Hepatic stellate cell (primary cell): ENCODE measurements at places on chromosomes 16 and 17.

- DNase-seq: no peak
Observed at GRCh38 chr16:50735629-50736122, 6.2 kb upstream of the CYLD start.

- peak; percentile 59 for DNase-seq
Observed at GRCh38 chr16:58511933-58512815, 3.1 kb upstream of the SETD6 start.

- DNase-seq: no peak
Observed at GRCh38 chr16:30076276-30076791, 540 bp downstream of the PPP4C start.

GRCh38 chr16:88430185-88430523, 22.9 kb upstream of the ZFPM1 start:
- DNase-seq: no peak

GRCh38 chr16:89596957-89597649, 16.3 kb upstream of the DPEP1 start:
- DNase-seq: no peak

DNA sequence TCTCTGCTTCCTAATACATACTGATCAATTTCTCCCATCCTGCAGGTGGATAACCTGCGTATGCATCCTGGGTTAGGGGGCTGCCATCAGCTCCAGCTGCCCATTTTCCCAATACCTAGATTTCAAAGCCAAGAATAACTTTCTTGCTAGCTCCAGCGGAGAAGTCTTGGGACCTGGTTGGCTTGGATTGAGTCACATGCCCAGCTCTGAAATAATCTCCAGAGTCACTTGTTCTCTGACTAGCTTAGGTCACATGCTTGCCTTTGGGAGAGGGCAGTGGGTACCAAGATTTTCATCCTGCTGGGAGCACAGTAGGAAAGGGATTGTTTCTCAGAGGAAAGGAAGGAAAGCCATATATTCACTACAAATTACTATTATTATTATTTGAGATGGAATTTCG, 70.0 kb upstream of the ELAC2 start:
- no peak for DNase-seq

DNA sequence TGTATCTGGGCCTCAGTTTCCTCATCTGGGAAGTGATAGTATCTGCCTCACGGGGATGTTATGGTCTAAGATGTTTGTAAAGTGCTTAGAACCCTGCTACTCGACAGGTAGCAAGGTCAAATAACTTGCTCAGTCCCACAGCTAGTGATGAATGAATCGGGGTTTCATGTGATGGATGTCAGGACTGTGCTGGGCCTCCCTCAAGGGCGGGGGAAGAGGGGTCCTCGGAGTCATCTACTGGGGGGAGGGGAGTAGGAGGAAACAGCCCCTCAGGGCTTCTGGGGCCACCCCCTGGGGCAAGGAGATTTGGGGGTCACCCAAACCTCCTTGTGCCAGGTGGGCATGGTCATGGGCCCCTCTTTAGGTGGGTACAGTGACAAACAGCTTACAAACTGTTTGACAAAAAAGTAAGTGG, 732 bp downstream of the PNPO start:
- DNase-seq: no peak

GRCh38 chr16:62225675-62226074, 189.4 kb upstream of the CDH8 start:
- DNase-seq: no peak

DNA sequence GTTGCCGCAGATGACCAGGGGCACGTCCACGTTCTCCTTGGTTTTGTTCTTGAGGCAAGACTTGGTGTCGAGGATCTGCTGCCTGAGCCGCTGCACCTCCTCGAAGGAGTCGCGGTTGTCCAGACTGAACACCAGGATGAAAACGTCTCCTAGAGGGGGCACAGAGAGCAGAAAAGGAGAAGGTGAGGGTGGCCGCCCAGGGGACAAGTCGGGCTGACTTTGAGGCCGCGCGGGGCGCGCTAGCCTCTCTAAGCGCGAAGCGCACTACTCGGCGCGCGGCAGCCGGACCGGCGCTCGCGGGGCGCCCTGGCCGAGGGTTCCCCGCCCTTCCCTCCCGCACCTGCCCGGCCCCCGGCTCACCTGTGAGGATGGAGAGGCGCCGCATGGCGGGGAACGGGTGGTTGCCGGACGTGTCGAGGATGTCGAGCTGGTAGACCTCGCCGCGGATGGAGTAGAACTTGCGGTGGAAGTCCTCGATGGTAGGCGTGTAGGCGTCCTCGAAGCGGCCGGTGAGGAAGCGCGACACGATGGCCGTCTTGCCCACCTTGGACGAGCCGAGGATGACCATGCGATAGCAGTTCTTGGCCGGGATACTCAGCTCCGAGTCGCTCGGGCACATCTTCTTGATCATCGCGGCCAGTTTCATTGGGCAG, 533 bp downstream of the RASD1 start:
- no peak for DNase-seq

GRCh38 chr17:27566671-27567562, 64.1 kb upstream of the LGALS9 start:
- DNase-seq: peak; percentile 57

DNA sequence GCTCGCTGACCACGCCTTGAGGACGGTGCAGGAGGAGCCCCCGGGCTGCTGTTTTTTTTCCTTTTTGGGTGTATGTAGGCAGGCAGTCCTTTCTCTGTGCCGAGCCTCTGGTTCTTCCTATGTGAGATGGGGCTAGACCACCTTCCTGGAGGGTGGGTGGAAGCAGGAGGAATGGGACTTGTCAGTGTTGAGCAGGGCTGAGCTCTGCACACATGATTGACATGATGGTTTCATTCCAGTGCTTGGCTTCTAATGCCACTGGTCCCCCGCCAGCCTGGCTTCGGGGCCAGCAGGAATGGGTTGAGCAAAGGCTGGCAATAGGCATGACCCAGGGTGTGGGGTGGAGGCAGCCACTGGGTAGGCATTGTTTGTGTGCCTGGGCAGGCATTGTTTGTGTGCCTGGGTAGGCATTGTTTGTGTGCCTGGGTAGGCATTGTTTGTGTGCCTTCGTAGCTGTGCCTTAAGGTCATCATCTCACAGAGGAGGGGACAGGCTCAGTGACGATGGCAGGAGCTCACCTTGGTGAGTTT, 14.2 kb upstream of the ADCY7 start:
- DNase-seq: no peak

GRCh38 chr16:30523768-30524574, 2.4 kb downstream of the ZNF768 start:
- no peak for DNase-seq

- no peak for DNase-seq
Observed at GRCh38 chr16:11799017-11799381, 1.9 kb upstream of the ZC3H7A start.

DNA sequence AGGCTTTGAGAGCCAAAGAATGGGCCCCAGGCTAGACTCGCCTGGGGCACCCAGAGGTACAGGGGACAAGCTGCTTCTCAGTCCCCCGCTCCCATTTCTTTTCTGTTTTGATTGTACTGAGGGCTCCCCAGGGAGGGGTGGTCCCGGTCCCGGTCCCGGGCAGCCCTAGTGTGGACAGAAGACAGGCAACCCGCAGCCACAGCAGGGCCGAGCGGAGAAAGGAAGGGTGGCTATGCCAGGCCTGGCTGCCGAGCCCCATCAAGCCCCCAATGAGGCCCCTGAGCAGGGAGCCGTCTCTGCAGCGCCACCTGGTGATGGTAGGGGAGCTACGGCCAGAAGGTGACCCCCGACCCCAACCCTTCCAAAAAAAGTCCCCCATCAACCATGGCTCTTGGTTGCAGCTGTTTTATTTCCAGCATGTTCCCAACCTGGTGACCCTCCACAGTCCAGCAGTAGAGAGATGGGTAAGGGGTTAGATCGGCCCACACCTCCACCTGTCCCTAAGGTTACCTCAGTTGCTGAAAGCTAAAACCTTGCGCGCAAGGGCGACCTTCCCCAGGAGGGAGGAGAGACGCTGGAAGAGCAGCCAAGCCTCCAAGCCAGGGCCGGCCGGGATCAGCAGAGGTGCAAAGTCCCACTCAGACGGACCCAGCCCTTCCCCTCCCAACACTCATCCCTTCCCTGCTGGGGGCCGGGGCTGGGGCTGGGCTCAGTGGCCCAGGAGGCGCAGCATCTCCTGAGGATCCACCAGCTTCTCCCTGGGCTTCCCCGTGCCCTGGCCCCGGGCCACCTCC, 2.6 kb upstream of the GRIN2C start:
- peak; percentile 72 for DNase-seq

GRCh38 chr16:4416200-4417032, at the start of gene CORO7:
Gene CORO7 (minus strand): TSS chr16:4416596. CDS start chr16:4416518, 78 bp downstream.
- DNase-seq: peak; percentile 93

DNA sequence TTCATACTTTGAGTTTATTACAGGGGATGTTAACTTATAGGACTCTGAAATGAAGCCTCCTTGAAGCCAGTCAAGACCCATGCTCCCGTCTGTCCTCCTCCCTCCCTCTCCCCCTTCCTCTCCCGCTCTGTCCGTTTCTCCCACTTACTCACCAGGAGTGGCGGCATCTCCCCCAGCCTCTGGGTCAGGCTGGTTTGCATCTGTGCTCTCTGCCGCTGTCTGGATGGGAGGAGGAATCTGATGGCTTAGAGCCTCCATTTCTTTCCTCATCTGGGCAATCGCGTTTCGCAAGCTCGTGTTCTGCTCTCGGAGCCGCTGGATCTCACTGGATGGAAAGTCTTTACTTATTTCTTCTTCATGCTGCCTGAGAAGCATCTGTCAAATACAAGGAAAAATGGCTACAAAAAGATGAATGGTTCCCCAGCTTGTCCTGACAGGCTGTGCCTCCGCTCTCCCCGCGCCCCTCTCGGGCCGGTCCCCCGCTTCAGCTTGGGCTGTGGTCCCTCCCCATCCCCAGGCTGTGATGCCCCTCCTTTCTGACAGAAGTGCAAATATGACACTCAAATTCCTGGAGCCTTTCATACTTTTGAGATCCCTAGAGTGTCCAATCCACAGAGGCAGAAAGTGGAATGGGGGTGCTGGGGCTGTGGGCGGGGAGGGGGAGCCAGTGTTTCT, 40.0 kb downstream of the CCDC57 start:
- no peak for DNase-seq

- DNase-seq: peak; percentile 66
Observed at GRCh38 chr16:20906341-20907255, 6.0 kb downstream of the LYRM1 start.

DNA sequence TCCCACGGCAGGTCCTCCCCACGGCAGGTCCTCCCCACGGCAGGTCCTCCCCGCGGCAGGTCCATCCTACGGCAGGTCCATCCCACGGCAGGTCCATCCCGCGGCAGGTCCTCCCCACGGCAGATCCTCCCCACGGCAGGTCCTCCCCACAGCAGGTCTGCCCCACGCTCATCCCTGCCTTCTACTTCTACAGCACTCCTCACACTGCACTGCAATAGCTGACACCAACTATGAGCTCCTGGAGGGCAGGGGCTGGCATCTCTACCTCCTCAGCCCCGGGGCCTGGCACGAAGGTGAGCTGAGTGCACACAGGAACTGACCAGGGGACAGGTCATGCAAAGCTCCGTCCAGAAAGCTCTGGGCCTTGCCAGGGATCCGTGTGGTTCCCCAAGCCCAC, 45.3 kb downstream of the RPH3AL start:
- no peak for DNase-seq

- no peak for DNase-seq
Observed at GRCh38 chr17:35808240-35808961, 883 bp upstream of the TAF15 start.

DNA sequence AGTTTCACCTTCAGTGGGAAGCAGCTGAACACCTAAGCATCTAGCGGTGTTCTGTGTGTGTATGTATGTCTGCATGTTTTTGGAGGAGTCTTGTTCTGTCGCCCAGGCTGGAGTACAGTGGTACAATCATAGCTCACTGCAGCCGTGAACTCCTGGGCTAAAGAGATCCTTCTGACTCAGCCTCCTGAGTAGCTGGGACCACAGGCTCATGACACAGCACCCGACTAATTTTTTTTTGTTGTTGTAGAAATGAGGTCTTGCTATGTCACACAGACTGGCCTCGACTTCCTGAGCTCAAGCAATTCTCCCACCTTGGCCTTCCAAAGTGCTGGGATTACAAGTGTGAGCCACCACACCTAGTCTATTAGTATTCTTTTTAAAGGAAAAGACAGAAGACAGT, 30.2 kb upstream of the FAAP100 start:
- no peak for DNase-seq

DNA sequence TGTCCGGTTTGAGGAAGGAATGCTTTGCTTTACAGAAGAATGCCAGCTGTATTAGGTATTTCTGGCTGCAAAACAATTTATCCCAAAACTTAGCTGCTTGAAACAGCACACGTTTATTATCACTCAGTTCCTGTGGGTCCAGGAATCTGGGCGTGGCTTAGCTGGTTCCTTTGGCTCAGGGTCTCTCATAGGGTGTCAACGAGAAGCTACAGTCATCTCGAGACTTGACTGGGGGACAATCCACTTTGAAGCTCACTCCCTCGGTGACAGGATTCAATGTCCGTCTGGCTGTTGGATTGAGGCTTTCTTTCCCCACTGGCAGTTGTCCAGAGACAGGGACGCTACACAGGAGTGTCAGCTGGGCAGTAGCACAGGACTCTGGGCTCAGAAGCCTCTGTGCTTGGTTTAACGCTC, 9.6 kb upstream of the RHBDF2 start:
- DNase-seq: no peak

DNA sequence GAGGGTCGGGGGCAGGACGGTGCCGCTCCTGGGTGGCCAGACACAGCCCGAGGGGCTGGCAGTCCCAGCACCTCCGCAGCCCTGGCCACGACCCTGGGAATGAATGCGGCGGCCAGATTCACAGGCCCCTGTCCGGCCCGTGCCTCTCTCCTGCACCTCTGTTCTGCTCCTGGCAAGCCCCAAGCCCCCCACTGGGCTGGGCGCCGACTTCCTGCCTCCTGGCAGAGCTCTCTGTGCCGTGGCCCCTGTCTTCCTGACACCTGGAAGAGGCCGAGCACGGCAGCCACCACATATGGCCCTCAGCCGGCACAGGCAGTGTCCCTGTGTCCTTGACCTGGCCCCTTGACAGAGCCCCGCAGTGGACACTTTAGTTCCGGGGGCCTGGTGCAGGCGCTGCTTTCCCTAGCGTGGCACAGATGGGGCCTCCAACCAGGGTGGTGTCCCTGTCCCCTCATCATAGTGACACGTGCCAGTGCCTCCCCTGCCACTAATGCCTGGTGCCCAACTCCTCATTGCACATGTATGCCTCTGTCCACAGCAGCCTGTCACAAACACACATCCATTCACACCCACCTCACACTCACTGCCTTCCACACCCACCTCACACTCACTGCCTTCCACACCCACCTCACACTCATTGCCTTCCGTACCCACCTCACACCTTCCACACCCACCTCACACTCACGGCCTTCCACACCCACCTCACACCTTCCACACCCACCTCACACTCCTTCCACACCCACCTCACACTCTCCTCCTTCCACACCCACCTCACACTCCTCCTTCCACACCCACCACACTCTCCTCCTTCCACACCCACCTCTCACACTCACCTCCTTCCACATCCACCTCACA, 110.6 kb upstream of the PLCG2 start:
- no peak for DNase-seq
